ENCODE measurements at places on chromosomes 12 and 14.
A peak's percentile ranks its signal among the peaks of the same experiment; 100 is the strongest.

DNA sequence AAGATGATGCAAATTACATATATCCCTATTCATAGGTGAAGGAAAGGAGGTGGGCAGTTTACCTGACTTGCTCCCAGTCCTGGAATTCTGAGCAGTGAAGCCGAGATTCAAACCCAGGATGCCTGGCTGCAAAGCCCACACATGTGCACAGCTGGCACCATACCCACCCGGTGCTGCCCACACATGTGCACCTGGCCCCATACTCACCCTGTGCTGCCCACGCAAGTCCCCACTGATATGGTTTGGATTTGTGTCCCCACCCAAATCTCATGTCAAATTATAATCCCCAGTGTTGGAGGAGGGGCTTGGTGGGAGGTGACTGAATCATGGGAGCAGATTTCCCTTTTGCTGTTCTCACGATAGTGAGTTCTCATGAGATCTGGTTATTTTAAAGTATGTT, 179.2 kb upstream of the C14orf180 start:
- no peak for DNase-seq

DNA sequence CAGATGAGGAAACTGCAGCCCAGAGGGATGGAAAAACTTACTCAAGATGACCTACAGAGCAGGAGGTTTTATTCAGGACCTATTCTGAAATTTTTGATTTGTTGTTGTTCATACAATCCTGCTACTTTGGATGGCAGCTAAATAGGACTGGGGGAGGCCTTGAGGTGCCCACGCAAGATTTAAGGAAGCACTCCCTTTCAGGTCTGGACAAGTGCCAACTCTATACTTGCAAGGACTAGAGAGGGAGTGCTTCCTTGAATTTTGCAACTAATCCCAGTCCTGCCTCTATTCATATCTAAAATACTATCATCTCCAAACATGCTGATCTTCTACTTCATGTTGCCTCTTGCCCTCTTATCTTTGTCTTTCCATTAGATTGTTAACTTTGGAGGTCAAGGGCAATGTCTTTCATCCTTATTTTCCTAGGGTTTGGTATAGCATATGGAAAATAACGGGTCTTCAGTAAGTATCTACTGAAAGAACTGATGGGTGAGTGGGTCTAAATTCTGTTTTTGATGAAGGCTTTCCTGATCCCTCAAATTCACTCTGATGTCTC, 28.6 kb upstream of the PPM1H start:
- DNase-seq: no peak

- no peak for DNase-seq
These were observed 134.2 kb downstream of the KCNK10 start for GRCh38 chr14:88188745-88189416.

- DNase-seq: no peak
These were observed 30.2 kb downstream of the OSBPL8 start for GRCh38 chr12:76529226-76529918.

DNA sequence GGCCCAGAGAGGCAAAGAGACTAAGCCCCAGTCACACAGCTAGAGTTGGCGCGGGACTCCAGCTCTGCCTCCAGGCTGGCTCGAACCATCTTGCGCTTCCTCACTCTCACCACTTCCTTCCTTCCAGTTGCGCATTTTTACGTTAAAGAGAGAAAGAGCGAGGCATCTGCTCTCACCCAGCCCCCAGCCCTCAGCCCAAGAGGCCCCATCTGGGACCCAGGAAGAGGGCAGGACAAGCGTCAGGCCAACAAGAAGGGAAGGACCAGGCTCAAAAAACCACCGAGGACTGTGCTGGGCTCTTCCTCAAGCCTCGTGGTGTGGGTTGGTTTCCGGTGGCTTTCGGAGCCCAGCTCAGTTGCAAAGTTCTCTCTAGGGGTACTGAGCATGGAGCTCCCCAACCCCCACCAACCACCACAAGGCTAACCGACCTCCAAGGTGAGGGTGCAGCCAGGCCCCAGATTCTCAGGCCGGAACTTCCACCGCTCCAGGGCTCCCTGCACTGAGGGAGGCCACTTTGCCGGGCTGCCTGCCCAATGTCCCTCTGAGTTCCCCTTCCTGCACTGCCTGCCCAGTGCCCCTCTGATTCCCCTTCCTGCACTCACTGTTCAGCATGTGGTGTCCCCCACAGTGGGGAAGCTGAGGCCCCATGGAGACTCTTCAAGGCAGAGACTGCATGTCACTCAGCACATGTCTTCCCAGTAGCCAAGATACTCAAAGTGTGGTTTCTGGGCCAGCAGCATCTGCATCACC, 35.9 kb downstream of the TESC start:
- peak; percentile 38 for DNase-seq

DNA sequence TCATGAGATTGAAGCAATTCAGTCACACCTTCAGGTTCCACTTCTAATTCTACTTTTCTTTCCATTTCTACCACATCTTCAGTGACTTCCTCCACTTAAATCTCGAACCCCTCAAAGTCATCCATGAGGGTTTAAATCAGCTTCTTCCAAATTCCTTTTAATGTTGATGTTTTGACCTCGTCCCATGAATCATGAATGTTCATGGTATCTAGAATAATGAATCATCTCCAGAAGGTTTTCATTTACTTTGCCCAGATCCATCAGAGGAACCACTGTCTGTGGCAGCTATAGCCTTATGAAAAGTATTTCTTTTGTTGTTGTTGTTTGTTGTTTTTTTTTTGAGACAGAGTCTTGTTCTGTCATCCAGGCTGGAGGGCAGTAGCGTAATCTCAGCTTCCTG, 7.6 kb downstream of the RXYLT1 start:
- no peak for DNase-seq

DNA sequence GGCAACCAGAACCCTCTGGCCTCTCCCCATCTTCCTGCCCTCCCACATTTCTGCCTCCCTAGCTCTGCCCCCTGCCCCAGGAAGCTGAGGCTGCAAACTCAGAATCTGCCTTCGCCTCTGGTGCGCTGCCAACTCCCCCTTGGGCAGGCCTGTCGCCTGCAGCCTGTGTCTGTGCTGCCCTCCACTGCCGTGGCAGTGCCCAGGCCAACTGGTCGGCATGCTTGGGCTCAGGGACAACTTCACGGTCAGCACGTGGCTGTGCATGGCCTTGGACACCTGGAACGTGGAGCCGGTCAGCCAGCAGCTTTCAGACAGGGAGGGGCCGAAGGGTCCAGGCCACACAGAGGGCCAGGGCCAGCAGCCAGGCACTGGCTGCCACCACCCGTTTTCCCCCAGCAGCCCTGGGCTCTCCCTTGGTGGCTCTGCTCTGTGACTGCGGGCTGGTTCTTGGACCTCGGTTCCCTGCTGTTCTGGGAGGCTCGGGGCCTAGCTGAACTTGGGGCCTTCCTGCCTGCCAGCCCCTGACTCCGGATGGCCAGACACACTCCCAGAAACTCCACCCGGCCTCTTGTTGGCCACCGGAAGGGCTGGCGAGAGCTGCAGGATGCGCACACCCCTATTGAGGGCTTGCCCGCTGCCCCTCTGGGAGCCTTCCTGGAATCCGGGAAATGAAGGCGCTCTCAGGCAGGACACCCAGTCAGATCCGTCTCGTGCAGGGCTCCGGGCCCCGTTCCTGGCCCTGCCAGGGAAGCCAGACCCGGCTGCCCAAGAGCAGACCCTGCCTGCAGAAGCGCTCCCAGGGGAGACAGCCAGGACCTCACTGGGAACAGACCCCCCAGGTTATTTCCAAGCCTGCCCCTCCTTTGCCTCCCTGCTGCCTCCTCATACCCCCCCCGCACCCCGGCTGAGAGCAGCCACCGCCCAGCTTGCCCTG, 34.2 kb upstream of the PPP1R13B start:
- DNase-seq: no peak

- no peak for DNase-seq
These were observed 31.9 kb downstream of the NUAK1 start for GRCh38 chr12:106106892-106107291.

DNA sequence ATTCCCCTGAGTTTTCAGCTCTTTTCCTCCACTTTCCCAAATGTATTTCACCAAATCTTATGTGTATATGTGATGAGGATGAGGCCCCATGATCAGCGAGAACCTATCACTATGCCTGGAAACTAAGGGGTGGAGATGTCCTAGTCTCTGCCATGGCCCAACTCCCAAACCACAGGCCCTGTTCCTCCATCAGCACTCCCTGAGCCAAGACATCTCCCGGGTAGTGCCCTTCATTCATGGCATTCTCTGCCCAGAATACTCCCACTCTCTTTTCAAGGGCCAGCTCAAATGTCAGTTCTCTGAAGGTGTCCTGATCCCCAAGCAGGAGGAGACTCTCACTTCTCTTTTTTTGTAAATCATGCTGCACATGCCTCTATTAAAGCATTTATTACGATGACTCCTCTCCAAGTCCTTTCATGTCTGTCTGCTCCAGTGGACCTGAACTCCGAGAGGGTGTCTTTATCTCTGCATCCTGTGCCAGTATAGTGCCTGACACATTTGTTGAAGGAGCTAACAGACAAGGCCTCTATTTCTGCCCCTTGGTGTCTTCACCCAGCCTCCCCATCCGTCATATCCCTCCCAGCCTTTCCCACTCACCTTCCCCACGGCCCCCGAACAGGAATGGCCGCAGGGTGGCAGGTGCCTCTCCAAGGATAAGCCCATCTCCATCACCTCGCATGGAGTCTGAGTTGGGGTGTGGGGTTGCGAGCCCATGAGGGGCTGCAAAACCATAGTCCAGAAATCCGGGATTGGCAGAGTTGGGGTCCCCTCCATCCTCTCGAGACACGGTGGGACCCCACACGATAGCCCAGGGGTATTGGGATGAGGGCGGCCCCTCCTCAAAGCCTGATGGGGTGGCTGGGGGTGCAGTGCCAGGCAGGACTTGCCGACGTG, 3.7 kb downstream of the PIANP start:
- DNase-seq: no peak

DNA sequence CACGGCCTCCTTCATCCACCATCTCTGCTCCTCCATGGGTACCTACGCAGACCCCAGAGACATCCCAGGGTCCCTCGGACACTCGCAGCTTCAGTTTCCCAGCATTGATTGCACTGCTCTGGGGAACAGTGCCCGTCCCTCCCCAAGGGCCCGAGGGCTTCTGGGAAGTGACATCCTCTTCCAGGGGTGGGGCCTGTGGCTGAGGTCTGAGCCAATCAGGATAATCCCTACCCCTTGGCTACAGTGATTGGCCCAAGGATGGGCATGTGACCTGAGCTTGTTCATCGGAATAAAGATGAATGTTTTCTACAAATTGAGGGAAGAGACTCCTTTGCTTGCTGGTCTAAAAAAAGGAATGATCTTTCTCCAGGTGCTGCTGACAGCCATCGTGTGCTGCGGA, 37.3 kb upstream of the MYL2 start:
- no peak for DNase-seq

GRCh38 chr14:39266525-39266870, 32.8 kb downstream of the MIA2 start:
- no peak for DNase-seq

- DNase-seq: no peak
These were observed 142.8 kb upstream of the FKBP4 start for GRCh38 chr12:2652011-2652400.

DNA sequence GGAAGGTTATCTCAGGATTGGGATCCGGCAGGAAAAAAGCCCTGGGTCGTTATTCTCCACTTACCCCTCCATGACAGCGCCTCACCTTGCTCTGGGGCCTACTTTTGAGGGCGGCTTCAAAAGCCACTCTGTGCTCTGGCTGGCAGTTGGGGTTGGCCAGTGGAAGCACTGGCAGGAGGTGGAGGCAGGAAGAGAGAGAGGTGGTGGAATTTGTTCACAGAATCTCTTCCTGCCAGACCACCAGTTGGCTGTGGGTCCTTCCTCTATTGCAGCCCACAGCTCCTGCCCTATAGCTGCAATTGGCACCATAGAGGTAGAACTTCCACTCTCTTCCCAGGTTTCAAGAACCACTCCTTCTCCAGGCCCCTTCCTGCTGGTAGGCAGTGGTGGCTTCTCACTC, 32.7 kb upstream of the SDR39U1 start:
- DNase-seq: no peak

- DNase-seq: no peak
These were observed 7.0 kb downstream of the FZD10 start for GRCh38 chr12:130169256-130169655.

DNA sequence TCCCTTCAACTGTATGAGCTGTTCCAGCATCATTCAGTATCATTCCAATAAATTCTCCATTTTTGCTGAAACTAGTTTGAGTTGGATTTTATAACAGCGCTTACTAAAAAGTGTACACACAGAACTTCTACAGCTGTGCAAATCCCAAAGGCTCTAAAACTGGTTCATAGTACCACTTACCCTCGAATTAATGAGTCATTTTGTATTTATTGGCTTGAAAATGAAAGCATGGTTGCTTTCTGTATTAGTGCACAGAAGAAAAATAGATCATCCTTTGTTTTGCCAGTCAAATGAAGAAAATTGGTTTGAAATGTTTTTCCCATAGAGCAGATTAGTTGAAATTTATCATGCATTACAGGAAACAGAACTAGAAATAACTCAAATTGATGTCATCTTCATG, 268.3 kb upstream of the CPNE8 start:
- no peak for DNase-seq

GRCh38 chr12:15721316-15722115, 67.7 kb downstream of the EPS8 start:
- DNase-seq: no peak

GRCh38 chr12:2857021-2857431, at the start of gene TEX52:
Gene TEX52 (minus strand): TSS chr12:2857039. CDS start chr12:2857026, 13 bp downstream.
- DNase-seq: no peak

- peak; percentile 31 for DNase-seq
These were observed 22.2 kb upstream of the ABCD4 start for GRCh38 chr14:74324931-74325361.

GRCh38 chr14:102170061-102170460, 30.4 kb downstream of the WDR20 start:
- DNase-seq: no peak

DNA sequence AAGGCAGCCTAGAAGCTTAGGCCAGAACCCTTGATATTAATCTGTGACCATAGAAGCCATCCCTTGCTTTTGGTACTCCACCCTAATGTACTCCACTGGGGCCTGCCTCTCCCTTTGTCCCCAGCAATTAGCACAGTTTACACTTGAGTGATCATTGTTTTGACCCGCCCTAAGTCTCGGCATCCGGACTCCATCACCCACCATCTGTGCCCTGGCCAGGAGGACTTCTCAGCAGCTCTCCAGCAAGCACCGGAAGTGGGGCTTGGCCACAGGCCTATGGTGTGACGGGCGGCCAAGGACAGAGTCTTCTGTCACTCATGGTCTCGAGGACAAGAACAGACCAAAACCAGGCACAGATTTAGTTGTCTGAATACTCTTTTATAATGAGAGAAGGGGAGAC, 126.5 kb upstream of the NTF3 start:
- DNase-seq: no peak

GRCh38 chr14:61608245-61609165, 86.8 kb upstream of the HIF1A start:
- DNase-seq: peak; percentile 45

GRCh38 chr12:117850048-117850447, 118.7 kb downstream of the KSR2 start:
- peak; percentile 23 for DNase-seq

- no peak for DNase-seq
These were observed 60.3 kb downstream of the STX2 start for GRCh38 chr12:130778776-130779175.

GRCh38 chr12:103824290-103824689, 16.7 kb downstream of the NT5DC3 start:
- no peak for DNase-seq

- DNase-seq: no peak
These were observed 59.6 kb upstream of the SCN8A start for GRCh38 chr12:51531284-51531977.

Data from hippocampal formation (tissue), 2 donors.